Left renal cortex interstitium (tissue), 4 donors: ENCODE measurements at places on chromosomes 12 and 14. TPM values are rescaled to one million over a fixed set of nuclear protein-coding genes. Genes with fewer than 3 reads are reported as not detected.

GRCh38 chr14:89240414-89240813 is 176.6 kb downstream of the FOXN3 start:
- DNase-seq: no peak

- DNase-seq: no peak
Observed at GRCh38 chr14:24518851-24519250, 10.8 kb upstream of the CMA1 start.

Gene C12orf60
- 4.5 TPM for polyA plus RNA-seq

- DNase-seq: no peak
Observed at GRCh38 chr14:93543766-93544165, 113.0 kb downstream of the UNC79 start.

Gene AGAP2
- 1.1 TPM for polyA plus RNA-seq

DNA sequence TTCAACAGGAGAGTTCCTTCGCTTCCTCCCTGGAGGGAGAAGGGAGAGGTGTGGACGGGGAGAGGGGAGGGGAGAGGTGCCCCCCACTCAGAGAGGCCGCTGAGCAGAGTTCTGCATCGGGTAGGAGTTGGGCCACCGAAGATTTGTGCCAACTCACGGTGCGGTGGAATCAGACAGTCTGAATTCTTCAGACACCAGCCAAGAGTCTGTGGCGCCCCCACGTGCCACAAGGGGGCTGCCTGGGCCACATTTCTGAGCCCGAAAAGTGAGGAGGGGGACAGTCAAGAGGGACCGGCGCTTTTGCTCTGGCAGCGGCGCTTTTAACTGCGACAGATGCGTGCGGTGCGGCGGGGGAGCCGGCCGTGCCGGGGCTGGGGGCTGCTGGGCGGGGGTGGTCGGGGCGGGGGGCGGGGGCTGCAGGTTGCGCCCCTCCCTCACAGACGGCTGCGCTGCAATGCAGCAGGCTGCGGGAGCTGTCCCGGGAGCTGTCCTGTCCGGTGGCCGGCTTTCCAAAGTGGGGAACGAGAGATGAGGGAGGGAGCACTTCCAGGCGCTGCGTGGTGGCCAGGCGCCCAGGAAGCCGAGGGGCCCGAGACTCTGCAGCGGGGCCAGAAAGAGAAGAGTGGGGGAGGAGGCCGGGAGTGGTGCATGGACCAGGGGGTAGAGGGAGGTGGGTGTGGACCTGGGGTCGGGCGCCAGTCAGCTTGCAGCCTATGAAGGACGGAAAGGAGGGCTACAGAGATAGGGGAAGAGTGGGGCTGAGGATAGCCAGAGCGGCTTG is 975 bp upstream of the RTL1 start:
- no peak for DNase-seq

- DNase-seq: no peak
Observed at GRCh38 chr12:112190231-112191025, 65.1 kb downstream of the TRAFD1 start.

GRCh38 chr12:58166643-58167042 is 225.3 kb downstream of the ATP23 start:
- no peak for DNase-seq

- DNase-seq: no peak
Observed at GRCh38 chr12:116892349-116893140, 11.3 kb upstream of the HRK start.

Gene PTPRB
- polyA plus RNA-seq: 21.4 TPM

GRCh38 chr12:124278389-124279101 is 16.3 kb upstream of the RFLNA start:
- no peak for DNase-seq

DNA sequence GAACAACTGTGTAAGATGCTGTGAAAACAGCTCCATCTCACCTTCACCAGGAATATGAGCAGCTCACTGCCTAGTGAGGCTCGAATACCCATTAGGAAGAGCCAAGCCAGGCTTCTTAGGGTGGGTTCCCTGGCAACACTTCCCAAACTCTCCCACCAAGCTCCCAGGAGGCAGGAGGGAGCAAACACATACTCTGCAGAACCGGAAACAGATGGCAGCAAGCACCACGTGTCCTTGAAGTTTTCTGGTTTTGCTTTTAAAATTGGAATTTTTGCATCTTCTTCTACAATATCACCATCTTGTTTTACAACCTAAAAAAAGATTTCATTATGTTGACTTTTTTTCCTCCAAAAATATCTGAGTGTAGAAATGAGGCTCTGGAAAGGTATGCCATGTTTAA is 186.7 kb downstream of the ZFP36L1 start:
- no peak for DNase-seq

DNA sequence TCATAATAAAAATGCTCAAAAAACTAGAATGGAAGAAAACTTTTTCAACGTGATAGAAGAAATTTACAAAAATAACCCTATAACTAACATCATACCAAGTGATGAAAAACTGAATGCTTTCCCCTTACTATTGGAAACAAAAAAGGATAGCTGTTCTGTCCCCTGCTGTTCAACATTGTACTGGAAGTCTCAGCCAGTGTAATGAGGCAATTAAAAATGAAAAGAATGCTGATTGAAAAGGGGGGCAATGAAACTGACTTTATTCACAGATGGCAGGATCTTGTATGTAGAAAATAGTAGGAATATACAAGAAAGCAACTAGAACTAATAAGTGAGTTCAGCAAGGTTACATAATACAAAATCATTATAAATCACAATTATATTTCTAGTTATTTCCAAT is 337.9 kb upstream of the KITLG start:
- DNase-seq: no peak

Gene COX8C
- polyA plus RNA-seq: 0.48 TPM

Gene KCNJ8
- 16.9 TPM for polyA plus RNA-seq

Gene PPFIA2
- polyA plus RNA-seq: 6.8 TPM

- DNase-seq: no peak
Observed at GRCh38 chr12:26028953-26029735, 70.7 kb downstream of the RASSF8 start.

DNA sequence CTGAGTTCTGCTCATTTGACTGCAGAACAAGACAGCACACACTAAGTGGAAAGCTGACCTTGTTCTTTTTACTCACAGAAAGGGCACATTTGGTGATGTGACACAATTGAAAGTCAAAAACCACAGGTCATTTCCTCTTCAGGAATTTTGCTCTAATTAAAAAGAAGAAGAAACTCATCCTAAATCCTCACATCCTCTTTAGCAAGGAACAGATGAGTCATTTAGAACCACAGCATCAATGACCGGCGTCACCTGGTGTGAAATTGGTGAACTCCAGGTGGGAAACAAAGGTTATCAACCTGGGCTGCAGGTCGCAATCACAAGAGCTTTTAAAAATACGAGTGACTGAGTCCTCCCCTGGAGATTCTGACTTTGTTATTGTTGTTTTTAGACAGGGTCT is 2.9 kb upstream of the RNU6-8 start:
- DNase-seq: no peak

GRCh38 chr14:69688299-69688649 is 76.9 kb downstream of the SUSD6 start:
- no peak for DNase-seq

Gene INHBC
- polyA plus RNA-seq: 0.19 TPM

Gene MGST1
- 26.7 TPM for polyA plus RNA-seq

- DNase-seq: no peak
Observed at GRCh38 chr12:77032406-77032805, 33.0 kb downstream of the E2F7 start.

- DNase-seq: no peak
Observed at GRCh38 chr12:45468751-45469615, 253.1 kb downstream of the ANO6 start.

Gene KRT78
- not detected for polyA plus RNA-seq

Gene KRT74
- polyA plus RNA-seq: not detected

Gene KRT75
- polyA plus RNA-seq: not detected

DNA sequence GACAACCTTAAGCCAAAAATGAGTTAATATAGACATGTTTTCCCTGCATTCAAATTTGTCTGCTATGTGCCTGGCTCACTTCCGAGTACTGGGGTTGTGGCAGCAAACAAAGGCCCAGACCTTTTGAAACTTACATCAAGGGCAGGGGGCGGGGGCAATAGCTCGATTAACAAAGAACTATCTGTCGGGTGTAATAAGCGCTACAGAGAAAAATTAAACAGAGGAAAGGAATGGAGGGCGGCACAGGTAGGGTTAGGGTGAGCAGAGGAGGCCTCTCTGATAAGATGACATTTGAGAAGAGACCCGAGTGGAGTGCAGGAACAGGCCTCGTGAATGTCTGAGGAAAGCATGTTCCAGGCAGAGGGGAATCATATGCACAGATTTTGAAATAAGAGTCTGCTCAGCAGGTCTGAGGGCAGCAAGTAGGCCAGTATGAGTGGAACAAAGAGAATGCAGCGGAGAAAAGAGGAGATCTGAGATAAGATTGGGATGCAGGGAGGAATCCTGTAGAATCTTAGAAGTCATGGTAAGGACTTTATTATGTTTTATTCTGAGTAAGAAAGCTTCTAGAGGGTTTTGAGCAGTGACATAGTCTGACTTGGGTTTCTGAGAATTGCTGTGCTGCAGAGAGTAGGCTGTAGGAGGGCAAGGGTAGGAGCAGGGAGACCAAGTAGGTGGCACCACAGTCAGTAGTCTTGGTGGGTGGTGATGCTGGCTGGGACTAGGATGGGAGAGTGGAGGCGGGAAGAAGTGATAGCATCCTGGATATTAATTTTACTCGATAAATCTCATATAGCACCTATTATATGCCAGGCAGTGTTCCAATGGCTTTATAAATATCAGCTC is 52.6 kb downstream of the BICDL1 start:
- no peak for DNase-seq

GRCh38 chr12:2982361-2982760 is 23.2 kb downstream of the TEAD4 start:
- DNase-seq: no peak

DNA sequence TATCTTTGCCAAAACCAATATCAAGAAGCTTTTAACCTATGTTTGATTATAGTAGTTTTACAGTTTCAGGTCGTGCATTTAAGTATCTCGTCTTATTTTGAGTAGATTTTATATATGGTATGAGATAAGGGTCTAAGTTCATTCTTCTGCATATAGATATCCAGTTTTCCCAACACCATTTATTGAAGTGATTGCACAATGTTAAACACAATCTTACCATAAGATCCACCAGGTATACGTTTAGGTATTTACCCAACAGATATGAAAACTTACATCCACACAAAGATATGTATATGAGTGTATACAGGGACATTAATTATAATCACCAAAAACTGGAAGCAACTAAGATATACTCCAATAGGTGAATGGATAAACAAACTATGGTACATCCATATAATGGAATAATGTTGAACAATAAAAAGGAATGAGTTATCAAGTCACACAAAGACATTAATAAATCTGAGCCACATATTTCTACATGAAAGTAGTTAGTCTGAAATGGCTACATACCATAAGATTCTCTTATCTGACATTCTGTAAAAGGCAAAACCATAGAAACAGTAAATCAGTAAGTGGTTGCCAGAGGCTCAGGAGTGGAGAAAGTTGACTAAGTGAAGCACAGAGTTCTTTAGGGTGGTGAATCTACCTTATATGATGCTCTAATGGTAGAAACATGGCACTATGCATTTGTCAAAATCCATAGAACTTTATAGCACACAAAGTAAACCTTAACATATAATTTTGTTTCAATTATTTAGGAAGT is 222.6 kb downstream of the NUAK1 start:
- no peak for DNase-seq

- DNase-seq: no peak
Observed at GRCh38 chr12:118521036-118521370, 144.6 kb downstream of the SUDS3 start.

DNA sequence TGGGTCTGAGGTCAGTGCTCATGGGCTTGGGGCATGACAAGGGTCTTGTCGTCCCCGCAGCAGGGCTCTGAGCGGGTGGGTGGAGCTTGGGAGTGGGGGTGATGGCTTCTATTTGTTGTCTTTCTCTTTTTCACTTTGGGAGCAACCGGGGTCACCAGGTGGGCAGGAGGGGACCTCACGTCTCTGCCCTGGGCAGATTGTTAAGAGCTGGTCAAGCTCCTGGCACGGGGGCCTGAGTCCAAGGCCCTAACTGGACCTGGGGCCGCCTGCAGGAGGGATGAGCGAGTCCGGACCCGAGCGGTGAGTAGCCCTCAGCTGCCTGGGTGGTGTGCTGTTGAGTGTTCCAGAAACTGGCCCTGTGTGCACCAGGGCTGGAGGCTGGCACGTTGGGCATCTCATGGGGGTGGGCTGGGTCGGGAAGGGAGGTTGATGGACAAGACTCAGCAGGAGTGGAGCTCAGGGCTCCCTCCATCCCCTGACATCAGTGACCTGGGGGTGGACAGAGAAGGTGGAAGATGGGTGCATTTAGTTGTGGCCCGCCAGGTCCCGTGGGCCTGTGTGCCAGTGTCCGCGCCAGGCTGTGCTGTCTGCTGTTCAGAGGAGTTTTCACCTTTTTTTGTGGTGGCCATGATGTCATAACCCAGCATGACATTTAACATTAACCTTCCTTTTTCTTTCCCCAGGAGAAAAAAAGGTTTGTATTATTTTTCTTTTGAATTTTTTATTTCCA is 27.5 kb downstream of the RTL1 start:
- DNase-seq: no peak

Gene FOXA1
- polyA plus RNA-seq: 4.9 TPM

Gene ALG10B
- 12.7 TPM for polyA plus RNA-seq

Gene PGF
- 10.3 TPM for polyA plus RNA-seq

Gene IL22
- polyA plus RNA-seq: not detected

GRCh38 chr12:5433845-5434646 is 2.1 kb downstream of the NTF3 start:
- DNase-seq: no peak

GRCh38 chr12:115000038-115000437 is 316.1 kb upstream of the TBX3 start:
- DNase-seq: no peak

Gene LDHB
- 1,222 TPM for polyA plus RNA-seq
